ENCODE measurements at places on chromosomes 13 and 19. TPM values are rescaled to one million over a fixed set of nuclear protein-coding genes. Genes with fewer than 3 reads are reported as not detected.

AKAP8 gene
- total RNA-seq: 18.0 TPM

HCST gene
- total RNA-seq: not detected

NBEA gene
- 5.7 TPM for total RNA-seq

SYCN gene
- total RNA-seq: not detected

PRDX2 gene
- 140 TPM for total RNA-seq

ZNF415 gene
- total RNA-seq: 11.2 TPM

HTR2A gene
- total RNA-seq: 2.3 TPM

CEACAM20 gene
- not detected for total RNA-seq

All from hair follicle dermal papilla cell (primary cell).